CD4-positive, alpha-beta T cell treated with Interleukin-2 at 100 ng/mL for 4 hours (primary cell): ENCODE measurements at places on chromosomes 3 and 15.

DNA sequence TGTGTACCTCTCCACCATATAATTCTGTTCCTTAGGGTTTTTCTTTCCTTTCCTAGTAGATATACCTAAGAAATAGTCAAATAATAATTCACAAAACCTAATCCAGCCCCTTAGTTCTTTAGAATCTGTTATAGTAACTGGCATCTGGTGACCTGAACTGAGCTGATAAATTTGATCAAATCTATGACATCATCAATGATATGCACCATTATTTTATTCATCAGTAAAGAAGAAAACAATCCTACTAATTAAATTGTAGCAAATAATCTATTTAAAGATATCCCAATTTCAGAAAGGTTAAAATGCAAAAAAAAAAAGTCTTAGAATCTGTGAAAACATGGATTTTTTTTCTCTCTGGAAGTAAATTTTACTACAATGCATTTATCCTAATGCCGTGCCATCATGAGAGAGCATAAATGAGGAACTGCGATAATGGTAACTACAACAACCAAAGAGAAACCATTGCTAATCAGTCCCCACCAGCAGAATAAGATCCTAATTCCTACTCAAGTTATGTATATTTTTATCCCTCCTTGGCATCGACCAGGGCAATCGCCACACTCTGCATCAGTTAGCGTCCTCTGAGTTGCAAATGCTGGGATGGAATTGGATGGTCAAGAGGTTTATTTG, 6.6 kb upstream of the MNS1 start:
- no peak for DNase-seq

- DNase-seq: no peak
Observed at GRCh38 chr3:14688525-14688924, 13.6 kb downstream of the C3orf20 start.

GRCh38 chr3:122283796-122284445, 41.1 kb upstream of the CSTA start:
- DNase-seq: no peak

DNA sequence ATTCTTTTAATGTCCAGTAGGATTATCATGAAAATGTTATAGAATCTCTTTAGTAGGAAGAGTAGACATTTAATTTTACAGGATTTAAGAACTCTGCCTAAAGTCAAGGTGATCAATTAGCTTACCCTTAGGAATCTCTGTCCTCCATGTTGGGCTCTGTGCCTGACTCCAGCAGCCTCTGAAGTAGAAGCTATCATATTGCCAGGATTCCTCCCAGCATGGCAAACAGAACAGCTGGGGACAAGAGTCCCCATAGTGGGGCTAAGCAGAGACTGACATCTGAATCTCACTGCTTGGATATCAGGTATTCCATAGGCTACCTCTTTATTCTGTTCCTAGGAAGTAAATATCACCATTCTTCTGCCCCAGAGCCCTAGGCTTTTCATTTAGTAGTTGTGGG, 1.5 kb downstream of the SLC15A2 start:
- no peak for DNase-seq

DNA sequence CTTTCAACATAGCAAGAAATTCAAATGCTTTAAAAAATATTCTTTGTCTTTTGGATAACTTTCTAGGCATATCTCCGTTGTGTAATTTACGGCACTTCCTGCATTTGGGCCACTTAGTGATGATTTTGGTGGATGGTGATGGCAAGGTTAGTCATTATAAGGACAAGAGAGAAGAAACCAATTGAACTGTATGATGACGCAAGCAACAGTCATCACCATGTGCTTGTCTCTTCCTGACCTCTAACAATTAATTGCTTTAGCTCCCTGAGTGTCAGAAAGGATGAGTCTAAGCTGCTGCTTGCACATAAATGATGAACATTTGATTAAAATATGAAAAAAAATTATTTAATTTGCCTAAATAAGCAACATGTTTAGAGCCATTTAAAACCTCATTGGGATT, 11.3 kb upstream of the P2RY12 start:
- no peak for DNase-seq
